A549 (cell line): ENCODE measurements at places on chromosomes 5 and 9.

- DNase-seq, result no peak
These were observed 117.8 kb downstream of the PTTG1 start for GRCh38 chr5:160539431-160539830.

GRCh38 chr5:10479154-10479721, 37.6 kb downstream of the ROPN1L start:
- DNase-seq, result peak; percentile 53

GRCh38 chr5:160520609-160521391, 99.1 kb downstream of the PTTG1 start:
- DNase-seq, result no peak

- no peak for DNase-seq
These were observed 3.2 kb downstream of the THG1L start for GRCh38 chr5:157734436-157734835.

- no peak for DNase-seq
These were observed 89.4 kb downstream of the MACROH2A1 start for GRCh38 chr5:135309391-135310327.
